ENCODE measurements at places on chromosomes 12 and 14. TPM values are rescaled to one million over a fixed set of nuclear protein-coding genes. Genes with fewer than 3 reads are reported as not detected.

MSRB3 gene
- total RNA-seq, result 61.3 TPM

BDKRB2 gene
- total RNA-seq, result 1.5 TPM

FUT8 gene
- total RNA-seq, result 31.8 TPM

HOXC11 gene
- total RNA-seq, result not detected

- no peaks in the 10 kb centered on the region for H3K27me3 ChIP-seq
- no peak overlapping the region for H3K4me3 ChIP-seq
- no peak for DNase-seq
- no peaks in the 10 kb centered on the region for H3K4me1 ChIP-seq
- no peaks in the 10 kb centered on the region for H3K36me3 ChIP-seq
These were observed 105.4 kb downstream of the PAPLN start for GRCh38 chr14:73342670-73343069.

GRCh38 chr14:75283833-75284563 is 5.4 kb downstream of the FOS start:
- H3K27me3 ChIP-seq, result no peaks in the 10 kb centered on the region
- no peak overlapping the region for H3K4me3 ChIP-seq
- H3K27ac ChIP-seq, result peak overlapping the region; percentile 100
- peak; percentile 56 for DNase-seq

Data from upper lobe of right lung (tissue), 1 donor.